Natural killer cell (primary cell): ENCODE measurements at places on chromosomes 3 and 15.

DNA sequence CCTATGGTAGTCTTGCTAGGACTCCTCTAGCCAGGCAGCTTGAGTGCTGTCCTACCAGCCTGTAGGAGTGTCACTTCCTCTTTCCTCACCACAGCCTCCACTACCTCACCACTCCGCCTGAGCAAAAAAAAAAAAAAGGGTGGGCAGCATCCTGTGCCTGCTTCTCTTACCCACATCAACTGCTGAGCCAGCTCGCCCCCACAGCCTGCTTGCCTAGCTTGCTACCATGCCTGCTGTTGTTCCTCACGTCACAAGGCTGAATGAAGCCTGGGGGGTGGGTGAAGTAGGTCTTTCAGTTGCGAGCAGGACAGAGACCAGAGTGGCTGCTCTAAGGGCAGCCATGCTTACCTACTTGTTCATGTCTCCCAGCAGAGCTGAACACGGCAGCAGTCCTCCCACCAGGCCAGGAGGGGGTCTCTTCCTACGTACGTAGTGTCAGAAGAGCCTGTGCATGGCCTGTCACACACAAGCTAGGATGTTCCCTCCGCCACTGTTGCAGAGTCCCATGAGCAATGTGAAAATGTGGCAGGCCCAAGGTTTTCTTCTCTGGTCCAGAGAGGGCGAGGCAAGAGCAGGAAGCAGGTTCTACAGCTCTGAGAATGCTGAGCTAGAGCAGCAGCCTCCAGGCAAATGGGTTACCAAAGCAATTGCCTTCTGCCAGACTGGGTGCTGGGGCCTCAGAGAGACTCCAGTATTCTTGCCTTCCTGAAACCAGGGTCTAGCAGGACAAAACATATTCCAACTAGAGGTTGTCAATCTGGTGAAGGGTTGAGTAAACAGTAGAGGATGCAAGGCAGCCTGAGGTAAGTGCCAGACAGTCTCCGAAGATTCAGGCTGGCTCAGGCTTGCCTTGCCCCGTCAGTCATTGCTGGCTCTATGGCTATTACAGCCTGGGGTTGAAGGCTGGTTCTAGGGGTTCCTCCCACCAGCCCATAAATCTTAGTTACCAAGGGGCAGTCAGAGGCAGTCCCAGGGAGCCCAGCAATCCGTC is 8.1 kb downstream of the PPM1M start:
- H3K4me3 ChIP-seq: peak overlapping the region; percentile 10
- H3K27me3 ChIP-seq: no peaks in the 10 kb centered on the region
- peaks cover 61% of the 10 kb centered on the region for H3K36me3 ChIP-seq
- peak overlapping the region; percentile 92 for H3K27ac ChIP-seq
- H3K4me1 ChIP-seq: peaks cover 59% of the 10 kb centered on the region
- peak; percentile 61 for DNase-seq

GRCh38 chr3:114566767-114567166 is 272.9 kb downstream of the TIGIT start:
- H3K27ac ChIP-seq: no peak overlapping the region
- H3K36me3 ChIP-seq: no peaks in the 10 kb centered on the region
- no peaks in the 10 kb centered on the region for H3K27me3 ChIP-seq
- DNase-seq: no peak
- no peak overlapping the region for H3K4me3 ChIP-seq

DNA sequence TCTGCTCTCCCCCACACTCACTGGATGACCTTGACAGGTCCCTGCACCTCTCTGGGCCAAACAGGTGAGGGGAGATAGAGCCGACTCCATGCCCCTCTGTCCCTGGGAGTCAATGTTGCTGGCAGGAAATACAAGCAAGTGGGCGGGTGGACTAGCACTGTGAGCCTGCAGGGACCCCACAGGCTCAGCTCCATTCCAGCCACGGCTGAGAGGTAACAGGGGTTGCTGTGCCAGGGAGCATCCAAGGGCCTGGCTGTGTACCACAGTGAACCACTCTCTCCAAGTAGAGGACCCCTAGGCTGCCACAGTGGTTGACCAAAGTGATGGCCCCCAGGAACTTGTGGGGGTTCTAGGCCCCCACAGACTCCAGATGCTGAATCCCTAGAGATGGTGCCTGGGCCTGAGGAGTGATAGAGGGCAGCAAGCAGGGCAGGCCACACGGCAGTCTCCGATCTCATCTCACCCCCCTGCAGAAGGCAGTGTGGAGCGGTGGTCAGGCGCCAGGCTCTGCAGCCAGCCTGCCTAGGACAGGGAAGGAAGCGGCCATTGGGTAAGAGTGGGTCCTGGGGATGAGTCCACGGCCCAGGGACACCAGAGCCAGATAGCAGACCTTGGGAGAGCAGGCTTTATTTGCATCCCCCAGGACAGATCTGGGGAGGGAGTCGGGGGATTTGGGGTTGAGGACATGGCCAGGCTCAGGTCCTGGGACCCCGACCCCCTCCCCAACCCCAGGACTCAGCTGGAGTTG is 3.2 kb downstream of the TNNC1 start:
- no peak overlapping the region for H3K4me3 ChIP-seq
- H3K27ac ChIP-seq: no peak overlapping the region
- DNase-seq: no peak
- H3K27me3 ChIP-seq: no peaks in the 10 kb centered on the region
- peaks cover 18% of the 10 kb centered on the region for H3K4me1 ChIP-seq
- H3K36me3 ChIP-seq: no peaks in the 10 kb centered on the region

- H3K27ac ChIP-seq: no peak overlapping the region
- no peaks in the 10 kb centered on the region for H3K36me3 ChIP-seq
- no peak overlapping the region for H3K4me3 ChIP-seq
Measured at GRCh38 chr15:76337696-76338485, 1.3 kb downstream of the ISL2 start.

DNA sequence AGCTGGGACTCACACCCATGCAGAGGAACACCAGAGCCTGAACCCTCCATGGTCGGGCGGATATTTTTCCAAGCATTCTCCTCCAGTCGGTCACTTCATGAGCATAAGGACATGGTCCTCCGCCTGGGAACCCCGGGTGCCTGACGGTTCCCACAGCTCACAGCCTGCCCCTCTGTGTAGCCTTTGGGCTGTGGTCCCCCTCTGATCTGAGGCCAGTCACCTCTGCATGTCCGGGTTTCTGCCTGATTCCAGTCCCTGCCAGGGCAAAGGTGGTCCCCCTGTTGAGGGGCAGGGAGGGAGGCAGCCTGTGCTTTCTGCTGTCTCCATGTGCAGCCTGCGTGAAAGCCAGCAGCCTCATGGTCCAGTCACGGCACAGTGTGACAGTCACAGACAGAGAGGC is 76.6 kb upstream of the KLF13 start:
- no peak overlapping the region for H3K27ac ChIP-seq
- H3K36me3 ChIP-seq: no peaks in the 10 kb centered on the region
- no peak for DNase-seq
- peaks cover 4% of the 10 kb centered on the region for H3K4me1 ChIP-seq

DNA sequence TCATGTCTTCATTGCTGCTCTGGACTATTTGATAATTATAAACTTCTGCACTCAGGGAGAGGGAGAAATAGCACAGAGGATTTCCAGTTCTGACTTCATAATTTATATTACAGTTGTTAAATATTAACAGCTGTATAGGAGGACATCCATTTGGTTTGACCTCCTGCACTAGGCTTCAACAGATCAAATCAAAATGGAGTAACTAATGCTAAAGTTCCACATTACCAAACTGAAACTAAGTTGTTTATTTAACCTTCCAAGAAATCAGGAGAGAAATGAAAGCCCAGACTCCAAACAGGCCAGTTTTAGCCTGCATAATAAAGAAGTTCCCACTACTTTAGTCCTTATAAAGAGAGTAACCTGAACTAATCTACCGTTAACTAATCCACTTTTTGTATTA is 4.6 kb downstream of the PLSCR2 start:
- no peak for DNase-seq
- no peak overlapping the region for H3K4me3 ChIP-seq
- no peak overlapping the region for H3K27ac ChIP-seq
- H3K36me3 ChIP-seq: no peaks in the 10 kb centered on the region

DNA sequence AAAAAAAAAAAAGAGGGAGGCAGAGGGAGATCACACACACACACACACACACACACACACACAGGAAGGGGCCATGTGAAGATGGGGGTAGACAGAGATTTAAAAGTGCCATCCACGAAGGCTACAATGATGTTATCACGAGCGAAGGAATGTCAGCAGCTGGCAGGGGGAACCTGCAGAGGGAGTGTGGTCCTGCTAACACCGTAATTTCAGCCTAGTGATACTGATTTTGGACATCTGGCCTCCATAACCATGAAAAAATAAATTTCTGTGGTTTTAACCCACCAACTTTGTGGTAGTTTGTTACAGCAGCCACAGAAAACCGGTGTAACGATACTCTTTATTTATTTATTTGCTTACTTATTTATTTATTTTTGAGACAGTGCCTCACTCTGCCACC is 76.0 kb downstream of the TMCO5A start:
- H3K27me3 ChIP-seq: no peaks in the 10 kb centered on the region
- H3K4me1 ChIP-seq: no peaks in the 10 kb centered on the region
- H3K27ac ChIP-seq: no peak overlapping the region
- no peak for DNase-seq
- H3K36me3 ChIP-seq: no peaks in the 10 kb centered on the region
- H3K4me3 ChIP-seq: no peak overlapping the region

GRCh38 chr15:25416693-25417092 is 22.1 kb downstream of the UBE3A start:
- H3K4me3 ChIP-seq: no peak overlapping the region
- no peak overlapping the region for H3K27ac ChIP-seq
- H3K4me1 ChIP-seq: peaks cover 6% of the 10 kb centered on the region
- H3K27me3 ChIP-seq: no peaks in the 10 kb centered on the region
- DNase-seq: peak; percentile 39

DNA sequence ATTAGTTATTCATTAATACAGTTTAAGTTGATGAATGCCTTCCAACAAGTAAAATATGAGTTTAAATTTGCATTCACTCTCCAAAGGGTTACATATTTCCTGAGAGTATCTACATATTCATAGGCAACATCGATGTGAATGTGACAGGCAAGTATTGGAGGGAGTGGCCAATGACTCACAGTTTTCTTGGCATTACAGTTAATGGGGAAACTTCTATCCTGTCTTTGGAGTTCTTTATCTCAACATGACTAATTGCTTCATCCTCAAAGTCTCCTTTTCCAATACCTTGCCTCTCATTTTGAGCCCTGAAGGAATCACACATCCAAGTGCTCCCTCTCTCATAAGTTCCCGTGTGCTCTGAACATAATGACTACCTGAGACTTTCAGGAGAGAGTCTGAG is 439.7 kb upstream of the FRG2C start:
- no peak for DNase-seq
- H3K36me3 ChIP-seq: no peaks in the 10 kb centered on the region
- H3K4me1 ChIP-seq: no peaks in the 10 kb centered on the region
- no peaks in the 10 kb centered on the region for H3K27me3 ChIP-seq
- no peak overlapping the region for H3K4me3 ChIP-seq

DNA sequence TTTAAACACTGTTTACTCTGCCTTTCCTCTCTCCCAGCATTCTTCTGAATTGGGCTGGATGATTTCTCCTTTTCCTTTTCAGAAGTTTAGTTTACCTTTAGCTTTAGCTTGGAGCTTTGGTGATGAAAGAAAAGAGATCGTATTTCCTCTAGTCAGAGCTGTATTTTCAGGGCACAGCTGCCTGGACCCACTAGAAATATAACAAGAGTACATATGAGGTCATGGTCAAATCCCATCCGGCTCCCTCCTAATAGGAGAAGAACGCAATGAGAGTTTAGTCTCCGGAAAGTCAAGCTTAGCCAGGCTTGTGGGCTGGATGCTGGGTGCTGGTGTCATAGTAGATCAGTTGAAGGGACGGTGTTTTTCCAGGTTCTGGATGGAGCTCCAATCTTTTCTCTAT is 177.1 kb upstream of the PFN2 start:
- H3K4me1 ChIP-seq: no peaks in the 10 kb centered on the region
- DNase-seq: no peak
- H3K4me3 ChIP-seq: no peak overlapping the region
- H3K36me3 ChIP-seq: no peaks in the 10 kb centered on the region

DNA sequence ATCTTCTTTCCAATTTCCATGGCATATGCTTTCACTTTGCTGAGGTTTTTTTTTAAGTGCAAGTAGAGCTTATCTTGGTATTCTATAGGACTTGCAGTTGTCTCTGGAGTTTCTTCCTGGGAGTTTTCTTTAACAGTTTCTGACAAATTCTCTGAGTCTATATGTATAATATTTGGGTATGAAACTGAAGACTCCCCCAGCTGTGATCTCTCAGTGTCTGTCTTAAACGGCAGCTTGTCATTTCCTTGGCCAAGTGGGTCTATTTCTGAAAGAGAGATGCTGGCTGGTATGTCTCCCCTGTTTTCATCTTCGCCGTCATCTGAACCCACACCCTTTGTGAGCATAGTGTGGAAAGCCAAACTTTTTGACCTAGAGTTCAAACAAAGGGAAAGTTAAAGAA is 73.3 kb upstream of the PTX3 start:
- no peaks in the 10 kb centered on the region for H3K4me1 ChIP-seq
- H3K27ac ChIP-seq: no peak overlapping the region
- no peaks in the 10 kb centered on the region for H3K36me3 ChIP-seq
- no peak for DNase-seq
- no peaks in the 10 kb centered on the region for H3K27me3 ChIP-seq
- no peak overlapping the region for H3K4me3 ChIP-seq

DNA sequence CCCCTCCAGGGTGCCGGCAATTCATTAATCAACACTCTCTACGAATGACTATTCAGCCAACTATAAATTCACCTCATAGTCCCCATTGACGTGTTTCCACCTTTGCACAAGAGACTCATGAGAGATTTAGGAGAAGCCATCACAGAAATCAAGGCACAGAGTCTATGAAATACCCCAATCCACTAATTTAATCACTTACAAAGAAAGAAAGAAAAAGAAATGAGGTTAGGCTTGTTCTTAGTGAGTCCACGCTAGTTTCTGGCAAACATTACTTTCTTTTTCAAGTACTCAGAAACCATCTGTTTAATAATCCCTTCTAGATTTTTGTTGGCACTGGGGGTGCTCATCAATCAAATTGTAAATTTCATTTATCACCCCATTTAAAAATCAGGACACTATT is 125.2 kb upstream of the ADPGK start:
- DNase-seq: no peak
- H3K36me3 ChIP-seq: no peaks in the 10 kb centered on the region
- no peaks in the 10 kb centered on the region for H3K4me1 ChIP-seq
- no peak overlapping the region for H3K4me3 ChIP-seq
- H3K27ac ChIP-seq: no peak overlapping the region

- DNase-seq: no peak
- H3K4me1 ChIP-seq: peaks cover 13% of the 10 kb centered on the region
- peaks cover 17% of the 10 kb centered on the region for H3K27me3 ChIP-seq
- H3K27ac ChIP-seq: no peak overlapping the region
- no peak overlapping the region for H3K4me3 ChIP-seq
Measured at GRCh38 chr3:129344540-129345220, 66.0 kb downstream of the HMCES start.

DNA sequence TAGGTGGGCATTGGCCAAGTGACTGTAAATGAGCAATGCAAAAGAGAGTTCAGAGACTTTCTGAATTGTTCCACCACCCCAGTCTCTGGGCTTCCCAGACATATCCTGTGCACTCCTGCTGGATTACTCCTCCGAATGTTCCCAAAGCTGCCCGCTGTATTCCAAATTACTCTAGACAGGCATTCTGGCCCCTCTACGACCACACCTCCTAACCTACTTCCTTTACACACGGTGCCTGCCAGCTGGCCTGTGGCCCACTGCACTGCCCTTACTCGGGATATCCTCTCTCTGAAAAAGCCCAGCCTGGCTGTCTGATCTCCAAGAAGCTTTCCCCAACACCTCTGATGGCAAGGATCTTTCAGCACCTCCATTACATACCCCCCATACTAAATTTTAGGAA is 66.6 kb downstream of the DUT start:
- H3K27me3 ChIP-seq: no peaks in the 10 kb centered on the region
- H3K4me3 ChIP-seq: no peak overlapping the region
- H3K4me1 ChIP-seq: no peaks in the 10 kb centered on the region
- H3K36me3 ChIP-seq: no peaks in the 10 kb centered on the region

- no peak overlapping the region for H3K4me3 ChIP-seq
- no peaks in the 10 kb centered on the region for H3K36me3 ChIP-seq
- no peak overlapping the region for H3K27ac ChIP-seq
- no peak for DNase-seq
- no peaks in the 10 kb centered on the region for H3K4me1 ChIP-seq
Measured at GRCh38 chr3:186653080-186653707, 12.6 kb upstream of the HRG start.
